Choroid plexus epithelial cell (primary cell): ENCODE measurements at places on chromosomes 5 and 9.

DNA sequence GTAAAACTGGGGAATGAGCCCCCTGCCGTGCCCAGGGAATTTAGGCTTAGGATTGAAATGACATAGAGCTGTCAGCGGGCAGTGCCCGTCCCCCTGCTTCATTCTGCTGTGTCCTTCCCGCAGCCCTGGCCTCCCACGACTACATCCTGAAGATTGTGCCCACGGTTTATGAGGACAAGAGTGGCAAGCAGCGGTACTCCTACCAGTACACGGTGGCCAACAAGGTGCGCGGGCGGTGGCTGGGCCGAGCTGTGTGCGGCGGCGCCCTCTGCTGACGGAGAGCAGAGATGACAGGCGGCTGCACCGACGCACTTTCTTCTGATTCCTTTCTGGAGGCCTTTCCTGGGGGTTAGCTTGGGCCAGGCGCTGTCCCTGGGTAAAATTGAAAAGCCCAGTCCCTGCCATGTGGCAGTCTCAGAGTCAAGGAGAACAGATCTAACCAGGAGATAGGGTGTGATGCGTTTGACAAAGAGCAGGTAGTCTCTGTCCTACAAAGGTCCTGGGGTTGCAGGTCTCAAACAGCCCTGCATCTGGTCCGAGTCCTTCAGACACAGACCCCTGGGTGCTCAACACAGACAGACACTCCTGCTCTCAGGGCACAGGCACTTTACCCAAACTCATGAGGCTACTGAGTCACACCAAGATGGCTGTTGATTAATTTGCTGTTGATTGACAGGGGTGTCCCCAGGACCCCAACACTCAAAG is 26.8 kb upstream of the RPL26L1 start:
- DNase-seq: peak; percentile 80

DNA sequence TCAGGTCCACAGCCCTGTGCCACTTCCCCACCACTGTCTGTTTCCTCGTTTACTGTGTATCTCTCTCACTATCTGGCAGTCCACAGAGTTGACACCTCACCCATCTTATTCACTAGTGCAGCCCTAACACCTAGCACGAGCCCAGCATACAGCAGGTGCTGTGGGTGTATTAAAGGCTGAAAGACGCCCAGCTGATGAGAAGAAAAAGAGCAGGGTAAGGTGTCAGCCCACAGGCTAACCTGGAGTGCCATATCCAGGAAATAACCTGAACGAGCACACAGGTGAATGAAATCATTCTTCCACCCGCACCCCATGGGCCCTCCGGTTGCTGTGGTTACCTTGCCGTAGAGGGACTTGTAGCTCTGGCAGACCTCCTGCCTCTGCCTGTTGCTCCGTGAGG is 18.6 kb downstream of the ANXA6 start:
- DNase-seq: no peak

GRCh38 chr5:854217-854616 is 3.4 kb upstream of the ZDHHC11 start:
- no peak for DNase-seq

GRCh38 chr9:35675204-35675603 is 1.5 kb downstream of the CA9 start:
- DNase-seq: no peak

GRCh38 chr5:112960863-112961504 is 15.6 kb upstream of the DCP2 start:
- DNase-seq: no peak

DNA sequence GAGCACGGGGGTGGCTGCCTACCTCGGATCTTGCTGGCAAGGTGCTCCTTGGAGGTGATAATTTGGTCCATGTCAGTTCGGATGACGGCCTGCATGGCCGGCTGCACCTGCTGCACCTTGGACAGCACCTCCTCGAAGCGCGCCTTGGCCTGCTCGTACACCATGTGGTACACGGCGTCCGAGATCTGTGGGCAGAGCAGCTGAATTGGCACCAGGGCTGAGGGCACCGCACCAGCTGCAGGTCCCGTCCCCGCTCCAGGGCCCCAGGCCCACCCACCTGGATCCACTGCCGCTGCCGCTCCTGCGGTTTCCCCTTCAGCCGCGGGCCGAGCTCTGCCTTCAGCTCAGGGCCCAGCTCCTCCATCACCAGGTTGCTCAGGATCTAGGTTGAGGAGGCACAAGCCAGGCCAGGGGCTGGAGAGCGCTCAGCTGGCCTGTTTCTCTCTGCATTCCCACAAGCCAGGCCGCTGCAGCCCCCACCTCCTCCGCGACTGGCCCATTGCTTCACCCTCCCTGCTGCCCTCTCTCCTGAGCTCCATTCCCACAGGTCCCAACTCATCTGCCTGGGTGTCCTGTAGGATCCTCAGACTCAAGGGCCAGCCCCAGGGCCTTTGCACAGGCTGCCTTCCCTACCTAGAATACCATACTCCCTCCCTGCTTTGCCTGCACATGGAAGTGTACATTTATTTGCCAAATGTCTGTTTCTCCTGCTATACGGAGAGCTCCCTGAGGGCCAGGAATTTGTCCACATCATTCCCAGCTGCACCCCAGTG is 65.7 kb downstream of the LRSAM1 start:
- no peak for DNase-seq

GRCh38 chr9:69611221-69611620 is 61.0 kb downstream of the APBA1 start:
- no peak for DNase-seq

GRCh38 chr5:160105686-160106360 is 13.4 kb downstream of the PWWP2A start:
- peak; percentile 43 for DNase-seq

GRCh38 chr9:35277171-35277520 is 115.3 kb downstream of the UNC13B start:
- DNase-seq: peak; percentile 39

GRCh38 chr5:90968319-90968718 is 409.7 kb downstream of the ADGRV1 start:
- DNase-seq: peak; percentile 37

DNA sequence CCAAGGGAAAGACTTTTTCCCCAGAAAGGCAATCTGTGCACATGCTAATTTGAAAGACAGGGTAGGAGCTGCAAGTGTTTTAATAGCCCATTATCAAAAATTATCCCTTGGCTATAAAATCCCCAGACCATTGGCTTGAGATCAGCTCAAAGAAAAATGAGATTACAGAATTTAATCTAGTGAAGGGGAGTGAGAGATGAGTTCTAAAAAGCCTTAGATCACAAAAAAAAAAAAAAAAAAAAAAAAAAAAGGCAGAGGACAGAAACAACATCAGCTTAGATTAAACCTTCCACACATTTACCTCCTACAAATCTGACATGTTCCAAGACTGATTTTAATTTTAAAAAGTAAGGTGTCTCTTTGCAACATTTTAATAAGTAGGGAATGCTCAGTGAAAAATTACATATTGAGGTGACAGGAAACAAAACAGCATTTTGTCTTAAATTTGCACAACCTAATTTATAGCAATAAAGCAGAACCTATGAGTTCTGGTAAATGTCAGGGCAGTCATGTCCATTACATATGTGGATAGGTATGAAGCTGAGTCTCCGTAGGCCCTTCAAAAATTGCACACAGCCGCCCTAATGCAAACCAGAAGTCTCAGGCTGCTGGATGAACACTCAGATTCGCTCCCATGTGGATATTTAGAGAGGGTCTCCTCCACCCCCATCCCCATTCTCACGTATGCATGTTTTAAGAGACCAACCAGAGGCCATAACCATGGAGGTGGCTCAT is 43.4 kb downstream of the NFIB start:
- peak; percentile 62 for DNase-seq

- peak; percentile 64 for DNase-seq
Observed at GRCh38 chr9:4743131-4743875, 2.3 kb upstream of the AK3 start.

GRCh38 chr5:149374801-149375200 is 4.3 kb downstream of the IL17B start:
- no peak for DNase-seq

DNA sequence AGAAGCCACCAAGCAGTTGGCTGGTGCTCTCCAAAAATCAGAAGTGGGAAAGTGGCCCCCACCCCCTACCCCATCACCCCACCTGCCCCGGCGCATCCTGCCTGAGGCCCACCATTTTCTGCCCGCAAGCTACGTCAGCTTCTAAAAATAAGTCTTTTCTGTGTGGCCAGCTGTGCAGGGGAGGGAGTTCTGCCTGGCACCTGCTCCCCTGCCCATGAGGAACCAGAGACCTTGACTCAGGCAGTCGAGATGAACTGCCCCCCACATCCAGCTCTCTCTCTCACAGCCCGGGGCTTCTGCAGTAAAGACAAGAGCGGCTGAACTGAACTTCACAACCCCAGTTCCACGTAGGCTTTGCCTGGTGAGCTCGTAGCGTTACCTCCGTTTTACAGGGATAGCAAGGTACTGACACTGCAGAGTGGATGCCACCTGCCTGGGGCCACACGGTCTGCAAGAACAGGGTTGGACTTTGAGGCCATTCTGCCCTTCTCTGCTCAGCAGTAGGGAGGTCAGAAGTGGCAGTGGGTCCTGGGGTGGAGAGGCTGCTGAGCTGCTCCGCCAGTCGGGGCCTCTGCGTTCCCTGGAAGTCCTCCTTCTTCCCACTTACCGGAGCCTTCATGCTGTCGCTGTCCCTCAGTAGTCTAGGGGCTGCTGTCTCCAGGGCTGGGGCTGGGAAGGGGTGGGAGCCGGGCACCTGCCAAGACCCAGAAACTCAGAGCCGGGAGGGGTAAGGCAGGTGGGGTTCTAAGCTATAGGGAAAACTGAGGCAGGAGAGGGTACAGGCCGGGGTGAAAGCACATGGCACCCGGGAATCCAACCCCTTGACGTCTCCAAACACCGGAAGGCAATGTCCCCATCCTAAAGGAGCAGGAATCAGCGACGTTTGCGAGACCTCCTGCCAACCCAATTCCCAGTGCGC is 781 bp downstream of the ST6GALNAC4 start:
- DNase-seq: no peak

GRCh38 chr5:55540525-55540924 is 5.8 kb upstream of the PLPP1 start:
- no peak for DNase-seq

- no peak for DNase-seq
Observed at GRCh38 chr9:112198646-112199045, 23.5 kb upstream of the SUSD1 start.

GRCh38 chr9:9998491-9999287 is 614.1 kb downstream of the PTPRD start:
- peak; percentile 9 for DNase-seq

DNA sequence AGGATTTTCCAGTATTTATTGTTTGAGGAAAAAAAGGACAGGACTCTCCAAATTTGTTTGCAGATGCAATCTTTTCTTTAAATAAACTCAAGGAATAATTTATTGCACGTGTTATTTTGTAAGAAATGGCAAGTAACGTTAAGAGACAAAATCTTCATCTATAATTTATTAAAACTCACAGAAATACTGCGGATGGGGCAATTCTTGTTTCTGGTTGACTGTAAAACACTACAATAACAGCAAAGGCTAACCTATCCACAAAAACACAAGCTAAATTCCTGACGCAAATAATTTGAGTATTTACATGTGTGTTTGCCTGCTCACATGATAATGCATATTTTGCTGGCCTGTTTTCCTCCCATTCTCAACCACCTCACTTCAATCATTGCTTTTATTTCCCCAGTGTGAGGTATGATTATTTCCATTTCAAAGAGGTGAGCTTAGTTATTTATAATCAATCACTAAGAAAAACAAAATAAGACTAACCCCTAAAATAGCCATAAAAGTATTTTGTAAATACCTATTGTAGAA is 619.4 kb downstream of the PDE4D start:
- no peak for DNase-seq

DNA sequence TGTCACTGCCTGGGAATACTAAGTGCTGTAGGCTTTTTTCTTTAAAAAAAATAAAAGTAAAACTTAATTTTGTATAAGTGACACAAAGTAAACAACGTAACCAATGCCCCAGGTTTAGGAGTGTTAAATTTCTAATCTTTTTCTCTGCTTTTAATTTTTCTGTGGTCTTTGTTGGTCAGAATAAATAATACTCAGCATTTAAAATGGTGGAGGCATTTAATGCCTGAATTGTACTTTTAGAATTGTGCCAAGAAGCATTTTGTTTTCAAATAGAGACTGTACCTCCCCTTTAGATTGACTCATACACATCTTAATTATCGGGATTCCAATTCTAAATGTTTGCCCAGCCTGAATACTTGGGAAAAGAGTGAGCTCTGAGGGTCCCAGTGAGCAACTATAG is 1.6 kb downstream of the DMXL1 start:
- DNase-seq: no peak

DNA sequence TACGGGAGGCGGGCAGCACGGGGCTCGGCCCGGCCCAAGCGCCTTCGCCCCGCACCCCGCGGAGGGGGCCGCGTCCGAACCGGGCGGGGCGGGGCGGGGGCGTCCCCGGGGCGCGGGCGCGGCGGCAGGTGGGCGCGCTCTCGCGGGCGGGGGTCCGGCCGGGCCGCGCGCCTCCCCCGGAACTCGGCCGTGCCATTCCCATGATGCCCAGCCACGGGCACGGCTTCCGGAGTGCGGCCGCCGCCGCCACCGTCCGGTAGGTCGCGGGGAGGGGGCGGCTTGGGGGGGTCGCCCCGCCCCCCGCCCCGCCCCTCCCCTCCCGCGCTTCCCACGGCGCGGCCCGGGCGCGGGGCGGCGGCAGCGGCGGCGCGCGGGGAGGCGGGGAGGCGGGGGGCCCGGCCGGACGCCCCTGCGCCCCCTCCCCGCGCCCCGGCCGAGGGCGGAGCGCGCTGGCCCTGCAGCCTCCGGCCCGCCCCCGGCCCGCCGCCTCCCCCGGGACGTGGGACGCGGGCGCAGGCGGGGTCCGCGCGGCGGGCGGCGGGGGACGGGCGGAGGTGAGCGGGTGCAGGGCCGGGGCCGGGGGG is at the start of gene PPP1R26:
TSS of gene PPP1R26 (plus strand) at position 314 of the 584 bp plus-strand sequence. CDS start 4,729 bp downstream, outside the sequence.
- no peak for DNase-seq

- no peak for DNase-seq
Observed at GRCh38 chr5:38291355-38291754, 33.0 kb downstream of the EGFLAM start.

GRCh38 chr9:33472171-33472880 is 1.4 kb downstream of the NOL6 start:
- DNase-seq: no peak

DNA sequence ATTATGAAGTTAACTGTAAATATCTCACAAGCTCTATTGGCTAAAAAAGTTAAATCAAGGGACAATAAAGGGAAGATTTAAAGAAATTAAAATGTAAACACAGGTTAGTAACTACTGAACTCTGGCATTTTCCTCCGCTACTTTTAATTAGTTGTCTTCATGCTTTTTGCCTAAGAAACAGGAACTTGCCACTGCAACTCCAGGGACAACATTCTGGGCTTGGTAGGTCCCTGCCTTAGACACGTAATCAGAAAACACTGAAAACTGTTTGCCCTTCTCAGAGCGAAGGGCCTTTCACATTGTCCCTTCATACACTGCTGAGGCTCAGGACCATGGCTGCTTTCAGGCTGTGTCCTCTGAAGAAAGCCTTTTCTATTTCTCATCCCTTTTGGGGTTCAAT is 118.7 kb downstream of the CCDC192 start:
- DNase-seq: no peak

GRCh38 chr9:31799953-31800609 is 584.4 kb upstream of the ACO1 start:
- DNase-seq: peak; percentile 79

DNA sequence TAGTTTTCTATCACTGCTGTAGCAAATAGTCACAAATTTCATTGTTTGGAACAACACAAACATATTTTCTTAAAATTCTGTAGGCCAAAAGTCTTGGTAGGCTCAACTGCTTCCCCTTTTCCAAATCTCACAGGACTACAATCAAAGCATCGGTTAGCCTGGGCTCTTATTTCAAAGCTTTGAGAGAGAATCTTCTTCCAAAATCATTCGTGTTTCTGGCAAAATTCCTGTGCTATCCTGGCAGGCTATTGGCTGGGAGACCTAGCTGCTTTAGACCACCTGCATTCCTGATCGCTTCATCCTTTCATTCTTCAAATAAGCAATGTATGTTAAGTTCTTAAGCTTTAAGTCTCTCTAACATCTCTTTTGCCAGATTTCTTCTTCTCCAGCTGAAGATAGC is 629.8 kb upstream of the CDH18 start:
- DNase-seq: no peak
